Osteoblast (primary cell): ENCODE measurements at places on chromosomes 6 and 20. TPM values are rescaled to one million over a fixed set of nuclear protein-coding genes. Genes with fewer than 3 reads are reported as not detected.

DNA sequence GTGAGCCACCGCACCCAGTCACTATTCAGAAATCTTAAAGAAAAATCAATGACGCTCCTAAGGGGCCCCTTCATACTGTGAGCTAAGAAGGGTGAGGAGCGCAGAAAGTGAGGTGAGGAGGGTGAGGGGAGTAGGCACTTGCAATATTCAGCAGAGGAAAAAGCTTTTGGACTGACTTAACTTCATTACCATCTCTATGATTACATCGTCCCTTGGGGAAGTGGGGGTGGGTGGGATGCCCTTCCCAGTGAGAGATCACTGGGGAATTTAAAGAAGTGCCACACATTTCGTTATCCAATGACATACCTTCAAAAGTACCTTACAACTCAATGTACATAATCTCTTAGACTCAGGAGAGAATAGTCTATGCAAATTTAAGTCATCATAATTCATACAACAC, 46.5 kb downstream of the SMLR1 start:
- peak; percentile 11 for DNase-seq

Gene MUC22
- total RNA-seq, result not detected in 2 replicates

Gene LY6G6F
- total RNA-seq, result not detected in 2 replicates

GRCh38 chr20:4026093-4026601, 10.8 kb upstream of the RNF24 start:
- peak; percentile 95 for DNase-seq

Gene FBXO5
- 6.5 and 8.5 TPM in 2 replicates for total RNA-seq

DNA sequence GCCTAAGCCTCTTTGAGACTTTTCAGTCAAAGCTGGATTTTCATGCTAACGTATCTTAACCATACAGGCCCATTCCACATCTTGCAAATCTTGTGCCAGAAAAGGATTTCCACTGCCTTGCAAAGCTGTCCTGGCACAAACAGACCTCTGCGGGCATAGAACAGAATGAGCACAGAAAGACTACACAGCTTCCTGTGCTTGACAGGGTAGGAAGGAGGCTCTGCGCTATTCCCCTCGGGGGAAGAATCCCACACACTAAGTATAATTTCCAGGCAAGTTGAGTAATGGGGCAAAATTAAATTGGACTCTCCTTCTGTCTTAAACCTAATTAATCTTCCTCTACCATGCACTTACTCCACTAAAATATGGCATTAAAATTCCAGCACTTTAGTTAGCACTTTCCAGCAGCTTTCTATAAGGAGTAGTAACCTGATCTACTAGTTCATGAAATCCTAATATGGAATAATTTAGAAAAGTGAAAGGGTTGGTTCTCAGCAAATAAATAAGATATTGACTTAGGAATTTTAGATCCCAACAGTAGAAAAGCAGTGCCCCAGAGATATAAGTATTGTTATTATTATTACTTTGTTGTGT, 532.1 kb upstream of the JAG1 start:
- DNase-seq, result no peak

DNA sequence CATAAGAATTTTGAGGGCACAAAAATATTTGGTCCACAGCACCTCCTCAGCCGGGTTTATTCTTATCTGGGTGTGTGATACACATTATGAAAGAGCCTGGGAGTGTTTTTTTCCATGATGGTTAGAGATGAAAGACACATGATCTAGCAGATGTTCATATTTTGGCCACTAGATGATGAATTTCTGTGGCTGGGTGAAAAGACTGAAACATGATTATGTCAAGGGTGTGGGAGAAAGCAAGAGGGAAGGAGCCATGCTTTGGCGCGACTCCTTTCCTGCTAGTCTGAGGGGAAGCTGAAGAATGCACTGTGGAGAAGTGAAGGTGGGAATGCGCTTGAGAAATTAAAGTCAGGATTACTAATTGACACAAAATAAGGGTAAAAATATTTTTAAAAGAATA, 102.3 kb downstream of the SH3BGRL2 start:
- no peak for DNase-seq

Gene SLC16A10
- under 0.01 TPM in 1 of 2 replicates, not detected in the other for total RNA-seq

DNA sequence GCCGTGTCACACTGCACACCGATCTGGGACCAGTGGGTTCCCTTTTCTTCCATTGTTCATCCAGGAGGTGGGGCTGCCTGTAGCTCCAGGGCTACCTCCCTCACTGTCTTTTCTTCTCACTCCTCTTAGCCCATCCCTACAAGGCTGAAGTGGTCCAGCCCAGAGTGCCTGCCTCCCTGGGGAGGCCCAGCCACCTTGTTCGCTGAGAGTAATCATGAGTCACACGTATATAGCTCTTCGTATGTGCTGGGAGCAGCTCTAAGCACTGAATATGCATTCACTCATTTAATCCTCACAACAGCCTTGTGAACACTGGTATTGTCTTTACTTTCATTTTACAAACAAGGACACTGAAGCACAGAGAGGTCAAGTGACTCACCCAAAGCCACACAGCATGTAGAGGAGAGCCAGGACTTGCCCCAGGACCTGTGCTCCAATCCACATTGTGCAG, 14.7 kb upstream of the CCDC167 start:
- DNase-seq, result peak; percentile 95

Gene DUSP15
- total RNA-seq, result 1.2 and 1.4 TPM in 2 replicates

GRCh38 chr20:64234291-64234791, 21.2 kb upstream of the PCMTD2 start:
- no peak for DNase-seq
